PC-3 (cell line): ENCODE measurements at places on chromosomes 7 and 10. TPM values are rescaled to one million over a fixed set of nuclear protein-coding genes. Genes with fewer than 3 reads are reported as not detected.

DNA sequence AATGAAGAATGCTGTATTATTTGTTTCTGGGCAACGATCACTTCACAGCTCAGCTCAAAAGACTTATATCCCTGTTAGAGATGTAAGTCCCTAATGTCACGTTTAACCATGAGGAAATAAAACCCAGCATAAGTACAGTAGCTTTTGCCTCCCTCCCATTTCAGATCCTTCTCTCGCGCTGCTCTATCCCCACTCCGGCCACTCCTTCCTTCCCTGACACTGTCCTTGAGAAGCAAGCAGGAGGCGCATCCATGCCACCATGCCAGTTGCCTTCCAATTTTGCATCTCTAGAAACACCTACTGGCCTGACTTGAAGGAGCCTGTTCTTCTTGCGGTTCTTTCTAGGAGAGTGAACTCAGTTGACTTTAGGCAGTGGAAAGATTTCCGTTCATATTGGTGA lies 1.2 kb downstream of the FAM180A start:
- DNase-seq, result no peak

DNA sequence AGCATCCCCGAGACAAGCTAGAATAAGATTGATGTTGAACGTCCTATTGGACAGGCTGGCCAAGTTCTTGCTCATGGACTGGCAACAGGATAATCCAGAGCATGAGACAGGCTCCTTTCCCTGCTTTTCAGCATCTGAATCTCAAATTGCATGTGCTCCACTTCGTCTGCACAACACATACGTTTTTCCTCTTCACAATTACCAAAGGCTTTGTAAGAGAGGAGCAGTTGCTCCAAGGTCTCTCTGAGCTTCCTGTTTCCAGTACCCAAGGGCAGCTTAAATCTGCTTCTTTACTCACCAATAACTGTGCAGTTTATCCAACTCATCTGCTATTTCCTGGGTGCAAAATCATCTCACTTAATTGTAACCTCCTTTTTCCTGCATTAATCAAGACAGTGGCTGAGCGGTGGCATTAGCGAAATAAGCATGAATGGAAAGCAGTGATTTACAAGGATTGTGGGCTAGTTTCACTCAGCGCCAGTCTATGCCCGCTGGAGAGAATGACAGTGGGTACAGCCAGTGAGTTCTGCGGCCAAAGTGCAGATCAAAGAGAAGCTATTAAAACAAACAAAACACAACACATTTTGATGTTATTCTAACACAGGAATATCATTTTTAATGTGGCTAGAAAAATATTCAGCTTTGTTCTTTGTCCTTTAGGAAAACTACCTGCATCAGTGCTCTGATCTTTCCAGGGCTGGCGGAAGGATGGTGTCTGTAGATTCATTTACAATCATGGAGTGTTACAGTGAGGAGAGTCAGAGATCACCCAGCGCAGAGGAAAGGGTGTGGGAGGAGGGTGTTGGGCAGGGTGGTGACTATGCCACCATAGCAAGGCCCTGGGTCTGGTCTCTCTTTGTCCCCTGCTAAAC lies 79.8 kb downstream of the CHN2 start:
- DNase-seq, result no peak

The KDM7A gene
- total RNA-seq, result 2.8 and 3.2 TPM in 2 replicates

The CALHM1 gene
- not detected in 2 replicates for total RNA-seq

- no peak for DNase-seq
Observed at GRCh38 chr7:151774951-151775350, 102.0 kb downstream of the PRKAG2 start.

The KAZALD1 gene
- 24.9 and 25.1 TPM in 2 replicates for total RNA-seq

GRCh38 chr10:128028508-128029289 lies 97.5 kb downstream of the MKI67 start:
- DNase-seq, result no peak

DNA sequence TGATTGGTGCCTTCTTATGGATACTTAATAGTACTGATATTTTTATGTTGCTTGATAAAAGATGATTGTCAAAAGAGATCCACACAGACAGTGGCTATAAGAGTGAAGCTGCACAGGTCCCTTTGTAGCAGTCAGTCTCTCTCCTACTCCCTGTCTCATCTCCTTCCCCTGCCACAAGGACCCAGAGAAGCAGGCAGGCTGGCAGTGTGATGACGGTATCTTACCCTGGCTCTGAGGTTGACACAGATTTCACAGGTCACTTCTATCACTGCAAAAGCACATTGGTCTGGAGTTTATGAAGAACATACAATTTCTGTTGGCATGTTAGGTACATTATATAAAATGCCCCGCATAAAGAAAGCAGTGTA lies 64.4 kb upstream of the AHR start:
- DNase-seq, result peak; percentile 12

The CTAGE15 gene
- 0.29 and 1.3 TPM in 2 replicates for total RNA-seq

- DNase-seq, result no peak
Observed at GRCh38 chr10:103691723-103692435, 163.5 kb downstream of the SH3PXD2A start.

GRCh38 chr10:110360857-110361474 lies 56.2 kb upstream of the SMNDC1 start:
- peak; percentile 19 for DNase-seq

DNA sequence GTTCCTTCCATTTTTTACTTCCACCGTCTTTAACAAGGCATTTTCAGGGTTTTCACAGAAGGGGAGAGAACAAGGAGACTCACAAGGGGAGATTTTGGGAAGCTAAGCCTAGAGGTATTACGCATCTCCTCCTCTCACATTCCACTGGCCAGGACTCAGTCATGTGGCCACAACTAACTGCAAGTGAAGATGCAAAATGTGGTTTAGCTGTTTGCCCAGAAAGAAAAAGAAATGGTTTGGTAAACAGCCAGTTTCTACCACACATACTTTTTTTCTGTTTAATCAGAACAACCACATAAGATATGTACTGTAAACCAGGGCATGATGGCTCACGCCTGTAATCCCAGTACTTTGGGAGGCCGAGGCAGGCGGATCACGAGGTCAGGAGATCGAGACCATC lies 21.4 kb upstream of the HELLS start:
- peak; percentile 3 for DNase-seq

- DNase-seq, result no peak
Observed at GRCh38 chr7:28225576-28225975, 45.0 kb upstream of the JAZF1 start.

DNA sequence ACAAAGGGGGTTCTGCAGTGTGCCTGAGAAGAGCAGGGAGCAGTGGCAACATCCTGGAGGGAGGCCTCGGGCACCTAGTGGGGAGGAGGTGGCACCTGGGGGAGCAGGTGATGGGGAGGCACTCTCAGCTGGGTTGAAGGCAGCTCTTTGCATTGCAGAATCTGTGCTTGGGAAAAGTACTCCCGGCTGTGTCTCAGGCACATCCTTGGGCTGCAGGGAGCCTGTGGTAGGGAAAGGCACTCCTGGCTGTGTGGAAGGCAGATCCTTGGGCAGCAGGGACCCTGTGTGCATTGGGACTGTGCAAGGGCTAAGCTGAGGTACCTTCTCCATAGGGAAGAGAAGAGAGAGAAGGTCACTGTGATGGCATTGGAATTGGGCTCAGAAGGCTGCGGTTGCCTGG lies 52.8 kb upstream of the ANTXRL start:
- DNase-seq, result no peak

DNA sequence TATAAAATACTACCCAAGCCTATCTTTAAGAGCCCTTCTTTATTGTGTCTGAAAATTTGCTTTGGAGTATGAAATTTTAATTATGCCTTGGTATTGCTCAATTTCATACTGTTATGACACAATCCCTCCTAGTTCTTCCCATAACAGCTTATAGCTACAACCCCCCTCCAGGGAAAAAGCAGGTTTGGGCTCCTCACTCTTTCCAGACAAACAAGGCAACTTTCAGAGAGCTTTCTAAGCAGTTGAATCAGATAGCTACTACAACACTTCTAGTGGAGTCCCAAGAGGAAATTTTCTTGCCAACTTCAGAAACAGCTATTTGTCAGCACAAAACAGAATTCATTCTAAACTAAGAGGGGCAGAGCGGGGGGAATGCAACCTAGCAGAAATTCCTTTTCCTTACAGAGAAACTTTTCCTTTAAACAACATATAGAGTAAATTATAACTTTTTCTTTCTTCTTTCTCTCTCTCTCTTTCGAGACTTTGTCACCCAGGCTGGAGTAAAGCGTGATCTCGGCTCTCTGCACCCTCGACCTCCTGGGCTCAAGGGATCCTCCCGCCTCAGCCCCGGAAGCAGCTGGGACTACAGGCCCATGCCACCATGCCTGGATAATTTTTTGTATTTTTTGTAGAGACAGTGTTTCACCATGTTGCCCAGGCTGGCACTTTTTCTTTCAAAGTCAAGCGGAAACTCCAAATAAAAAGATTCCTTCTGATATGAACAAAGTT lies 26.0 kb upstream of the JMJD1C start:
- DNase-seq, result peak; percentile 83

- DNase-seq, result peak; percentile 50
Observed at GRCh38 chr10:127243490-127244272, 47.3 kb upstream of the INSYN2A start.

The TMEM168 gene
- total RNA-seq, result 15.3 and 19.8 TPM in 2 replicates

GRCh38 chr10:58839771-58840170 lies 327.1 kb downstream of the BICC1 start:
- no peak for DNase-seq

GRCh38 chr7:22395222-22395621 lies 38.3 kb upstream of the RAPGEF5 start:
- DNase-seq, result no peak

DNA sequence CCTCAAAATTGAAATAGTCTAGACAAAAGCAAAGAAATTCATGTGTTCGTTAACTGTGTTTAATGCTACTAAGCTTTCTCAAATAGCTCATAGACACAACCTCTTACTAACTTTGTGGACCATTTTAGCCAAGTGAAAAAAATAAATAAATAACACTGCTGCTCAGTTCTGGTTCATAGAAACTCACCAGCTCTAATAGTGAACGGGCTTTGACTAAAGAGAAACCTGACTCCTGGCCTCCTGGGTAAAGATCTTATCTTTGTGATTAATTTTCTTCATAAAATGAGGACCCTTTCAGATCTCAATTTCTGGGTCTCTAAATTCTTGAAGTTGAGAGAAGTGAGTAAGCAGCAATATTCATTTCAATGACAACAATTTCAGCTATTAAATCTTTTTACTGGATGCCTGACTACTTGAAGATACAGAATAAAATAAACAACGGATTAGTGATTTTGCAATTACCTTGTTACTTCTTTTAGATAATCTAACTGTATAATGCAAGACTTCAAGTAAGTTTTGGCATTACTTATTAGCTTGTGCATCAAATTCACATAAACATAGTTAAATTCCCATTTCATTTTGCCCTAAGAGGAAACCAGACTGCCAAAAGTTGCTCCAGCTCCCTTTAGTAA lies 3.1 kb downstream of the CADPS2 start:
- peak; percentile 23 for DNase-seq

The AGR3 gene
- not detected in 2 replicates for total RNA-seq
